ENCODE measurements at places on chromosomes 7 and 10.
A peak's percentile ranks its signal among the peaks of the same experiment; 100 is the strongest.

DNA sequence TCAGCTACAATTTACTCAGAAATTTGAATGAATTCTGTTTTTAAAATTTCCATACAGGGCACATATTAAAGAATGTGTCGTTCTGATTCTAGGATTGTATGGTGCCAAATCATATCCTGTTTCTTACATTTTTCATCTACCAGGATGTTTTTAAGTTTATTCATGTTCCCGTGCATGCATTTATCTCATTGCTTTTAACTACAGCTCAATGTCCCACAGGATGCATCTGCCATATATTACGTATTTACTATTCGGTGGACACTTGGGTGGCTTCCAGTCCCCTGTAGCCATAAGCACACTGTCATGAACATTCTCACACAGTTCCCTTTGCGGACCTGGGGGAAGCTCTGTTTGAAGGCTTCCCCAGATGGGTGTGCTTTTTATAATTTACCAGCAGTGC, 122.3 kb downstream of the CCDC71L start:
- no peak for DNase-seq

- DNase-seq = no peak
These were observed 282.3 kb downstream of the SEMA3D start for GRCh38 chr7:84904561-84904960.

GRCh38 chr7:65915921-65916657, 43.2 kb downstream of the VKORC1L1 start:
- no peak for DNase-seq

- no peak for DNase-seq
These were observed 674.5 kb upstream of the GALNT17 start for GRCh38 chr7:70457482-70457881.

DNA sequence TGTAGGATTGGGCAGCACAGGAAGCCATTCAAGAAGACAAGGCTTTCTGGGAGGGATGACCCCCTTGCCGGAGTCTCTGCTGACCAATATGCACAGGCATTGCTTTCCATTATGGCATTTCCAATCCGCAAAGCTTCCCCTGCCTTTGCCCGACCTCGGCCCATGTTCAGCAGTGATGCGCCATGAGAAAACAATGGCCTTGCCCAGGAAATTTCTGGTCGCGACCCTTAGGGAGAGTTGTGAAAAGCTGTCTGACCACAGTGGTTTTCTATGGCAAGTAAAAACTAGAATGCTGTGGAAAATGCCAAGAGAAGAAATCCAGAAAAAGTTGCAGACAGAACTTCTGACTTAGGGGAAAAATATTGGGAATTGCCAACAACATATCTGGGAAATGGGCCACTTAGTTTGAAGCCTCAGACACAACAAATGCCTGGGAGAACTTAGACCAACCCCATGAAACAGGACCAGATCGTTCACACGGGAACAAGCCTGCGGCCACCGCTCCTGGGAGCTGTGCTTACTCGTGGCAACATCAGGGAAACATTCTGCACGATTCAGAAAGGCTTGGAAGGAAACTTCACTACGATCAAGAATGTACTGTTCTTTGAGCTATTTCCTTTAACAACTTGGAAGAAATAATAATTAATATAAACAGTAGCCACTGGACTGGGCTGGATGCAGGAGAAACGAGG, 512.4 kb downstream of the TNS3 start:
- no peak for DNase-seq

DNA sequence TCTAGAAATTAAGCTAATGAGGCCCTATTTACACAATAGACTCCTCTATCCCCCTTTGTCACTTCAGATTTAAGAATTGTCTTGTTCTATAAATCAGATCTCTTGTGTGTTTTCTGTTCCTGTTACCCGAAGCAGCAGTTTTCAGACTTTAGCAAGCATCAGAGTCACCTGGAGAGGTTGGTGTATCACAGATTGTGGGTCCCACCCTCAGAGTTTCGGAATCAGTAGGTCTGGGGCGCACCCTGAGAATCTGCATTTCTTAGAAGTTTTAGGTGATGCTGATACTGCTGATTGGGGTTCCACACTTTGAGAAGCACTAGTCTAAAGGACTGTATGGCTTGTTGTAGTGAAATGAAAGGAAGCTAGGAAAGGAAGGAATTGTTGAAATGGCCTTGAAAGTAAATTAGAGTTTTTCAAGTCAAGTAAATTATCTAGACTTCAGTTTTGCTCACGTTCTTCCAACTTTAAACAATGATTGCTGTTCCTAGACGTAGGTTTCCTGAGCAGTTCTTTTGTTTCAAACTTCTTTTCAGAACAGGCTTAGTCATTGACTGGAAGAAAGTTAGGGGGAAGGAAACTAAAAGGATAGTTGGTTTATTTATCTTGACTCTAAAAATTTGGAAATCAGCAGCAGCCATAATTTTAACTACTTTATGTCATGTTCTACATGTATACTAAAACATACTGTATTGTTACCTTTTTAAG, 15.7 kb downstream of the BPGM start:
- DNase-seq = no peak

DNA sequence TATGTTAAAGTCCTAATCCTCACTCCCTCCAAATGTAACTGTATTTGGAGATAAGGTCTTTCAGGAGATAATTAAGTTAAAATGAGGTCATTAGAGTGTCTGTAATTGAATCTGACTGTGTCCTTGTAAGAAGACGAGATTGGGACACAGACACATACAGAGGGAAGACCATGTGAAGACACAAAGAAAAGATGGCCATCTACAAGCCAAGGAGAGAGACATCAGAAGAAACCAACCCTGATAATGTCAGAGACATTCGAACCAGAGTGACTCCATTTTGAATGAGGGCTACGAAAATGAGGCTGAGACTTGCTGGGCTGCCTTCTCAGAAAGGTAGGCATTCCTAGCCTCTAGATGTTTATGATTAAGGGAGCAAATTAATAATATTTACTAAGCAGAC, 542 bp upstream of the SAMD9L start:
- no peak for DNase-seq

DNA sequence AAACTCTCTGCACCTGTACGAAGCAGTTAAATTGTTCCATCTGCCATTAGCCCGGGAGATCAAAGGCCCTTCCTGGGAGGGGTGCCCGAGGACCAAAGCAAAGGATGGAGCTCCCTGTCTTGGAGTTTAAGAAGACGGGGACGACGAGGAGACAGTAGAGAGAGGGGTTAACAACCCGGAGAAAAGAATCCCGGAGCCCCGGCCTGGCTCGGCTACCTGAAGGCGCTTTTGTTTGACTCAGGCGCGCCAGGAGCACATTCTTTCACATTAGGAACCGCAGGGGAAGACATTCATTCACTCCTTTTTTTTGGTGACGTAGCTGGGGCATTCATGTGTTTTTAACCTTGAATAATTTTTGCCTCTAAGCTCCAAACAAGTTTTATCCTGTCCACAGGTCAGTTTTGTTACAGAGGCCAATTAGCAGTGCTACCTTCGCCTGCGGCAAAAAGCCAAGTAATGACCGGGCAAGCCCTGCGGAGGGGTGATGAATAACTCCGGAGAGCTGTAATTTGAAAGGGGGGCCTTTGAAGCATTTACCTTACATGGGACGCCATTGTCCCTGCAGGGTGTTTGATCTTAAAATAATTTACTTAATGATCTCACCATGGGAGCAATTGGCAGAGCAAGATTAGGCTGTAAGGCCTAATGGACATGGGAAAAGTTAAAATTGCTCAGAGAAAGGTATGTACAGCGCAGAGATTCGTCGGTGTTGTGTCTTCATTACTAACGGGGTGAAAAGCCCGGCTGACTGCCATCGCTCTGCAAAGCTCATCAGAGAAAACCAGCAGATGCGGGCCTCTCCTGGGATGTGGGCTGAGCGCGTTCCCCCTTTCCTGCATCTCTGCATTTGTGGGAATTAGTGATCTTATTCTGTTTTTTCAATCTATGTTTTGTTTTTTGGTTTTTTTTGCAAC, 258.0 kb upstream of the SP4 start:
- DNase-seq = no peak

DNA sequence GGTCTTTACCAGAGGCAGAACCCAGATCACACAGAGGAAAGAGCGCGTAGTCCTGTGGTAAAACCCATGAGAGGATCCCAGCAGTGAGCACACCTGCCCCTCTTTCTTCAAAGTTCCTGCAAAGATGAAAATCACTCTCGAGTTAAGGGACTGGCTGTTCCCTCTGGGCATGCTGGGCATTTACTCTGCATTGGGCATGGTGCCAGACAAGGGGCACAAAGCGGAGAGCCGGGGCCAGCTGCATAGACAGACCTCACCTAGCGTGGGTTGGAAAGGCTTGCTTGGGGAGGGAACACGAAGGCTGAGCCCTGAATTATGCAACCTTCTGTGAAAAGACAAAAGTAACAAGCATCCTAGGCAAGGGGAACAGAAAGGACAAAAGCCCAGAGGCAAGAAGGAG, 120.0 kb upstream of the TCERG1L start:
- DNase-seq = no peak

DNA sequence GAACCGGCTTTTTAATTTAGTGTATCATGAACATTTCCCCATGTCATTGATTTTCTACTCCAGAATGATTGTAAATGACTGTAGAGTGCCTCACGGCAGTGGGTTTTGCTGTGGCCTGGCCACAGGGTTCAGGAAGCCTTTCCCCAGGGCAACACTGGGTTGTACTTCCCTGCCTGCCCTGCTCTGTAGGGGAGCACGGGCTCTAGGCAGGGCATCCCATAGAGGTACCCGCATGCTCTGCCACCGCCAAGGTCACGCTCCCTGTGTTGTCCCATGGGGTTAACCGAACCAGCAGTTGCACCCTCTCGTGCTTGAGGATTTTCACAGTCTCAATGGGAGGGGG, 63.8 kb downstream of the BPGM start:
- peak; percentile 2 for DNase-seq

DNA sequence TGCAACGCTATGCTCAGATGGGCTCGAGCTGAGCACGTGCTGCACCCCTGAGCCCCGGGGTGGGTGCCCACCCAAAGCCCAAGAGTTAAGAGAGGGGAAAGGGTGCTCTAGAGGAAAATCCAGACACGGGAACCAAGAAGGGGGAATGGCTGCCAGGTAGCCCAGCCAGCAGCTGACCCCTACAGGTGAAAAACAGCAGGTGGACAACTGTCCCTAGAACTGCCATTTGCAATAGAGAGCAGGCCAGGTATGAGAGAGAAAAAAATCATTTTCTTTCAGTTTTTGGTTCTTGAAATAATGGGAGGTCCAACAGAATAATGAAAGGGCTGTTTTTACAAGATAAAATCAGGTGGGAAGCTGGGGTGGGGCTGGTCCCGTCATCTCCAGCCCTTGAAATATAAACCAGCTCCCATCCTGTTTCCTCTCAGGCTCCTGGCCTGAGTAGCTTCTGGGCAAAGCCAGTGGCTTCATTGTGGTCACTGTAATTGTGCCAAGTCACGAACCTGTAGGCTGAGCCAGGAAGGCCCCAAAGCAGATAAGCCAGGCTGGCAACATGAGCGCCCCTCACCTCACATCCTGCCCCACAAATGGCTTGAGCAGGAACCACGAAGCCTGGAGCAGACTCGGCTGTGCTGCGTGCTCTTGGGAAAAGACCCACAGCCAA, 257.8 kb downstream of the SNX10 start:
- no peak for DNase-seq

DNA sequence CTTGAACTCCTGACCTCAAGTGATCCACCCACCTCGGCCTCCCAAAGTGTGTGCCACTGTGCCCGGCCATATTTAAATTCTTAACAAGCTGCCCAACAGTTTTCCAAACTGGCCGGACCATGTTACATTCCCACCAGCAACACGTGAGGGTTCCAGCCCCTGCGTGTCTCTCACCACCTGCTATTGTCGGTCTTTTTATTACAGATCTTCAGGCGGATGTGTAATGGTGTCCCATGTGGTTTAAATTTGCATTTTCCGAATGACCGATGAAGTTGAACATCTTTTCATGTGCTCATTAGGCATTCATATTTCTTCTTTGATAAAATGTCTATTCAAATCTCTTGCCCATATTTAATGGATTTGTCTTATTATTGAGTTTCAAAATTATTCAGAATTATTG, 11.5 kb downstream of the ELFN1 start:
- no peak for DNase-seq

GRCh38 chr7:135707570-135707966, 20.4 kb downstream of the SLC13A4 start:
- no peak for DNase-seq

DNA sequence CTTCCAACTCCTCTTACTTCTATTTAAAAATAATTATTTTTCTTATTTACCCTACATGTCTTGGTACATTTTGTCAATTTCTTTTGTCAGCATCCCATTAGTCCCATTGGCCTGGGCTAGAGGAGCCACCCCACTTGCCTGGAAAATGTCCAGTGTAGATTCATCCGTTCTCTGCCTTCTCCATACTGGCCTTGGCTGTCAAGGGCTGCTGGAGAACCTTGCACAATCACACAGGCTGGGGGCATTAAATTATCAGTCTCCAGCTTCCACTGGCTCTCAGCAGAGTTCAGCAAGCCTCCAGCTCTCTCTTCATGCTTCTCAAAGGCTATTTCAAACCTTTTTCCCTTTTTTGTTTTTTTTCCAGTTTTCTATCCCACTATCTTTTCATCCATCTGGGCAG, 13.8 kb upstream of the ZCCHC24 start:
- DNase-seq = no peak

GRCh38 chr10:110081911-110082310, 74.1 kb downstream of the ADD3 start:
- no peak for DNase-seq

DNA sequence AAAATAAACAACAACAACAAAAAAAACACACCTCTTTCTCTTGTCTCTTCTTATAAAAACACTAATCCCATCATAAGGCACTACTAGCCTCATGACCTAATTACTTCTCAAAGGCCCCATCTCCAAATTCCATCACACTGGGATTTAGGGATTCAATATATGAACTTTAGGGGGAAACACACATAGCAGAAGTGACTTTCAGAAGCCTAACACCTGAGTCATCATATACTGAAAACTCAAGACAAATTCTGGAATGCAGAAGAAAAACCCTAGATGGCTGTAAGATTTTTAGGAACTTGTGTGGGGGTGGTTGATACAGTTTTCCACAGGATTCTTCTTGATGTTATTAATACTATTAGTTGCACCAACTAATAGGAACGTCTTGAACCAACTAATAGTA, 33.7 kb upstream of the CSTF2T start:
- no peak for DNase-seq

DNA sequence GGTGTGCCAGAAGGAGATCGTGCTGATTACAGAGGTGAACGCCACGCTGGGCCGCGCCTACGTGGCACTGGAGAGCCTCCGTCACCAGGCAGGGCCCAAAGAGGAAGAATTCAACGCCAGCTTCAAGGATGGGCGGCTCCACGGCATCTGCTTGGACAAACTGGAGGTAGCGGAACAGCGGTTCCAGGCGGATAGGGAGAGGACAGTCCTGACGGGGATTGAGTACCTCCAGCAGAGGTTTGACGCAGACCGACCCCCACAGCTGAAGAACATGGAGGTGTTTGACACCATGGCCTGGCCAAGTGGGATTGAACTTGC, 12.1 kb upstream of the ATP6V0E2 start:
- DNase-seq = no peak

DNA sequence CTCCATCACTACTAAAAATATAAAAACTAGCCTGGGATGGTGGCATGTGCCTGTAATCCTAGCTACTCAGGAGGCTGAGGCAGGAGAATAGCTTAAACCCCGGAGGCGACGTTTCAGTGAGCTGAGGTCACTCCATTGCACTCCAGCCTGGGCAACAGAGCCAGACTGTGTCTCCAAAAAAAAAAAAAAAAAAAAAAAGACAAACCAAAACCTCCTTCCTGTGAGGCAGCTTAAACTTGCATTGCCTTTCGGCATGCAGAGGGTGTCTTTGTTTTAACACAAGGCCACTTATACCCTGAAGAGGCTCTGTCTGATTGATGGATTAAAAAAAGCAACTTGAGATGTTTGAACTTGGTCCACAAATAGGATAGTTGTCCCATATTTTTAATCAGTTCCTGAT, 128.4 kb upstream of the RSU1 start:
- DNase-seq = no peak

- DNase-seq = no peak
These were observed 166.5 kb upstream of the GNAI1 start for GRCh38 chr7:79968077-79968648.

Data from stimulated activated CD4-positive, alpha-beta T cell treated with anti-CD3 and anti-CD28 coated beads, TNF-alpha, amount 100 ng/mL, for 4 hours (primary cell).